Caco-2 (cell line): ENCODE measurements at places on chromosomes 4 and X. TPM values are rescaled to one million over a fixed set of nuclear protein-coding genes. Genes with fewer than 3 reads are reported as not detected.

AKAP17A gene
- 39.9 and 42.2 TPM in 2 replicates for total RNA-seq

FAM47A gene
- not detected in 2 replicates for total RNA-seq

INTU gene
- total RNA-seq: 2.0 and 3.0 TPM in 2 replicates

DNA sequence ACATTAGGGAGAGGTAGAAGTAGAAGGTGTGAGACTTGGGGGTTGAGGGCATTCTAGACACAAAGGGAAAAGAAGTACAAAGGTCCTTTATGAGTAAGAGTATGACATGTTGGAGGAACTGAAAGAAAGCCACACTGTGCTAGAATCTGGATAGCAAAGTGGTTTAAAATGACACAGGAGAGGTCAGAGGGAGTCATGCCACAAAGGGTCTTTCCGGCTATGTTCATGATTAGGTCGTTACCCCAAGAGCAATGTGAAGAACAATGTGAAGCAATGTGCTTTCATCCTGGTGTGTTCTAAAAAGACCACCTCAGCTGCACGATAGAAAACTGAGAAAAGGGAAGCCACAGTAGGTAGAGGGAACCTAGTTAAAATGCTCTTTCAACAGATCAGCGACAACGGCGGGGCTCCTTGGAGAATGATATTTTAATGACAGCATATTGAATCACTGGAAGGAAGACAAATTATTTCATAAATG is 29.2 kb downstream of the SMIM14 start:
- no peak for DNase-seq

GRCh38 chr4:80144676-80145470 is 52.4 kb upstream of the PRDM8 start:
- no peak for DNase-seq
